ENCODE measurements at places on chromosomes 11 and 22. TPM values are rescaled to one million over a fixed set of nuclear protein-coding genes. Genes with fewer than 3 reads are reported as not detected.

- DNase-seq = no peak
Observed at GRCh38 chr11:13318498-13319295, 41.1 kb downstream of the BMAL1 start.

- peak; percentile 69 for DNase-seq
Observed at GRCh38 chr11:3203221-3204043, 15.2 kb downstream of the MRGPRG start.

Gene CRYBA4
- not detected for total RNA-seq

Gene UBXN1
- 132 TPM for total RNA-seq

Gene MS4A7
- not detected for total RNA-seq

- no peak for DNase-seq
Observed at GRCh38 chr11:68581439-68581838, 102.9 kb upstream of the GAL start.

Gene TNNI2
- not detected for total RNA-seq

Gene C22orf31
- total RNA-seq = not detected

- no peak for DNase-seq
Observed at GRCh38 chr11:75317446-75318122, 33.9 kb downstream of the ARRB1 start.

GRCh38 chr22:20576445-20576816, 69.0 kb downstream of the MED15 start:
- DNase-seq = no peak

DNA sequence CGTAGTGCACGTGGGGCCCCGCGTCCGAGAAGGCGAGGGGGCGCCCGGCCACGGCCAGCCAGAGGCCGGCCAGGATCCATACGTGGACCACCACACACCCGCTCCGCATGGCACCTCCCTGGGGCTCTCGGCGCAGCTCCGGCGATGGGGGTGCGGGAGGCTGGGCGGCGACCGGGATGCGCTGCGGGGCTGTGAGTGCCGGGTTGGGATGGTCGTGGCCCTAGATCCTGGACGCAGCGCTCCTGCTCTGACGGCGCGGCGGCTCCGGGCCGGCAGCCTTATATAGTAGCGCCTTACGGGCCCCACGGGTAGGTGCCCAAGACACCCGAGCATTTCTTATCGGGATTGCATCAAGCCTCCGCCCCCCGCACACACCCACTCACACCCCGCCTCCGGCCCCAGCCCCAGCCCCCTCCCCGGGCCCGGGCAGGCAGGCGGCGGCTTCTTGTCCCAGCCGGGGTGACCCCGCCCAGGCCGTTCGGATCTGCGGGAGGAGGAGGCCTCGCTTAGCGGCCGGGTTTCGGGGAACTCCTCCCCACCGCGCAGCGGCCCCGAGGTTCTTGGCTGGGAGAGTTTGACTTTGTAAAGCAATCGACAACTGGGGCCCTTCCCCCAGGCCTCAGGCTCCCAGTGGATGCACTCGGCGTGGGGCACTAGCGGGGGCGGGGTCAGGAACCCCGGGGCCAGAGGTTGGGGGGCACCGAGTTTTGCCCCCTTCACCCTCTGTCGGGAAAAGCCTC, at the start of gene FGF19:
Gene FGF19, minus strand, starts transcription at position 255 of the 740 bp plus-strand sequence. Its CDS starts 146 bp downstream, at position 109.
- DNase-seq = peak; percentile 87

Gene CABP7
- 0.35 TPM for total RNA-seq

Gene IL10RA
- total RNA-seq = 0.23 TPM

- DNase-seq = no peak
Observed at GRCh38 chr11:69140635-69141034, 15.1 kb upstream of the SMIM38 start.

DNA sequence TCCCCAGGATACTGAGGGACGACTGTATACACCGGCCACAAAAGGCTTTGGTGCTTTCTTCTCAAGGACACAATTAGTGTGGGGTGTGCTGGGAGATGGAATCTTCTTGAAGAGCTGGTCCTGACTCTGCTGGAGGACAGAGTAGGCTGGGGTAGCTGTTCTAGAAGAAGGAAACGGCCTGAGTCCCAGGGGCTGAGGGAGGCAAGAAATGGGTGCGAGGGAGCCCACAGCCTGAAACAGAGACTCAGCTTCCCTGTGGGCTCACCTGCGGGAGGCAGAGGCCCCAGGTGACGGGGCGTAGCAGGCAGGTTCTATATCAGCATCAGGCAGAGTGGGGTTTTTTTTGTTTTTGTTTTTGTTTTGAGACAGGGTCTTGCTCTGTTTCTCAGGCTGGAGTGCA, 36.6 kb downstream of the PARVG start:
- no peak for DNase-seq
